ENCODE measurements at places on chromosomes 2 and 18.

GRCh38 chr2:105796131-105796638, 51.5 kb downstream of the NCK2 start:
- DNase-seq: no peak

- DNase-seq: no peak
Measured at GRCh38 chr2:150470435-150470834, 17.0 kb downstream of the RND3 start.

GRCh38 chr2:61340242-61340641, 130.6 kb downstream of the USP34 start:
- DNase-seq: no peak

GRCh38 chr2:46082531-46083485, 214.4 kb upstream of the EPAS1 start:
- DNase-seq: no peak

DNA sequence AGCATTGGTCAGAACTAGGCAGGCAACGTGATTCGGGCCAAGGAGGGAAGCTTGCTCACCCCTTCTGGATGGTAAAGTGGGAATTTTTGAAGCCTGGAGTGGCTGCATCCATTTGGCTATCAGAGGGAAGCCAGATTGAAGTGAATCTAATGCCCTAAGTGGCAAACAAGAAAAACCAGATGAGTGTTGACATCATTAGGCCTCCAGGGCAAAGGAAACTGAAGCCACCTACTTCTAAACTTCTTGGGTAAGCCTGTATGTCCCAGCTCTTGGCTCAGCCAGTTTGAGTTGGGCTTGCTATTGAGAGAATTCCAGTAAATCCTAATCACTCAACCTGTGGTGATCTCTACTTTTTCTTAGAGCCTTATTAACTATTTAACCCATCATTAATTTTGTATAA, 20.9 kb downstream of the SOX11 start:
- DNase-seq: no peak

- DNase-seq: no peak
Measured at GRCh38 chr18:50356036-50356945, 18.6 kb upstream of the SKA1 start.

- no peak for DNase-seq
Measured at GRCh38 chr2:206981086-206981674, 41.9 kb downstream of the CPO start.
